ENCODE measurements at places on chromosomes 16 and 17.
A peak's percentile ranks its signal among the peaks of the same experiment; 100 is the strongest.

DNA sequence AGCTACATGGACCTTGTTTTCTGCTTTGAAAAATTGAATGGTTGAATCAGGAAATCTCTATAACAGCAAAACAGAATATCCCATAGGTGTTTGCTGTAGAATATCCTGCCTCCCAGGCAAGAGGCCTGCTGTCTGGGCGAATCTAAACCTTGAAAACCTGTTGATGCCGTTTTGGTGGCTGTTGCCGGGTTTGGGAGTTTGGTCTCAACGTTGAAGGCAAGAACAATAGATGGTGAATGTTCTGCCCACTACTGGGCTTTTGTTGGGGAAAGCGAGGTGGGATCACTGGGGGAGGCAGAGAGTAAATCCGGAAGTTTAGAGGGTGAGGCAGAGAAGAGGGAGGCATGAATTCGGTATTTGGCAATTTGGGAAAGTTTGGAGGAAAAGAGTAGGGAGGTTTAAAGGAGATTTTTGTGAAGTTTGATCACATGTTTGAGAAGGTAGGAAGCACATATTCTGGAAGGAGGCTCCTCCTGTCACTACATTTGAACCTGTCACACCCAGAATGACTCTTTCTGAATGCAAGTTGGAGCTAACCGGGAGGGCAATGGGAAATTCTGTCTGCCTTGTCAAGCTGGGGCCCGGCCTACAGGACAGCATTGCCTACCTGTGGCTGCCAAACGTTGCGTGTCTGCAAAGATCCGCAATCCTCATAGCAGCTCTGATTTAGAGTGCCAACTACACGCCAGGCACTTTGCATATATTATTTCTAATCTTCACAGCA is 46.5 kb downstream of the GPRC5B start:
- DNase-seq = no peak

DNA sequence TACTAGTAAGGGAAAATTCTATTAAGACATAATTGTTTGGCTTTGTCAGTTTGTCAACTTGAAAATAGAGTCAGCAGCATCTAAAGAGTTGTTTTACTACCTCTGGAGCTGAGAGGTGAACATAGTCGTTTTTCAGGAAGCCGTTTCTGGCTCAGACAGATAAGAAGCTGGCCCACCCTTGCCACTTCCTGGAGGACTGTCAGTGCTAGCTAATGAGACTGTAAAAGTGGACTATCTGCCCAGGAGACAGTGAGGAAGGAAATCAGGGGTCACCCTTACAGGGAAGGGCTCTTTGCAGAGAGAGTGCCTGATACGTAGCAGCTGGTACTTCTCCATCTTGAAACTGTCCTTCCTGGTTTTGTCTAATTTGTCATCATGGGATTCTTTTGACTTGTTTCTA is 328.7 kb downstream of the WWOX start:
- no peak for DNase-seq

- DNase-seq = no peak
Measured at GRCh38 chr16:791131-791530, 2.7 kb downstream of the CHTF18 start.

DNA sequence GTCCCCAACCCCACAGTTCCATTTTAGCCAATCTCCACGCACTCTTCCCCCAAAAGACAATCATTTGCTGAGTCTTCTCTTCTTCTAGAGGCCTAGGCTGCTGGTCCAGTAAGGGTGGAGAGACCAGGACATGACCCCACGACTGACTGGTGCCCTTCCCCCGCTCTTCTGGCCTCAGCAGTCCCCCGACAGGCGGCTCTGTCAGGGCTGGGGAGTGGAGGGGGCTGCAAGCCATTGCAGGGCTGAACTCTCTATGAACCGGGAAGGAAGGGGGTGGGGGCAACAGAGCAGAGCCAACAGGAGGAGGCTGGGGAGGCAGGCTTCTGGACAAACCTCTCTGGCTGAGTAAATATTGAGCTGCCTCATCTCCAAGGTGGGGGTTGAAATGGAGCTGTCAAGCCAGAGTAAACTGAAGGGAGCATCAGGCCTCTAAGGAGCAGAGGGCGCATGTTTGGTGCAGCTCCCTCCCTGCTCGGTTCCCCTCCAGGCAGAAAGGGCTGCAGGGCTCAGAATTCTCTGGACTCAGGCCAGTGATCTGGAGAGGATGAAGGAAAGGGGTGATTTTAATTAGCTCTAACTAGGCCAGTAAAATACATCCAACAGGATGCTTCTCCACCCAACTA is 8.7 kb downstream of the HOXB1 start:
- peak; percentile 93 for DNase-seq

DNA sequence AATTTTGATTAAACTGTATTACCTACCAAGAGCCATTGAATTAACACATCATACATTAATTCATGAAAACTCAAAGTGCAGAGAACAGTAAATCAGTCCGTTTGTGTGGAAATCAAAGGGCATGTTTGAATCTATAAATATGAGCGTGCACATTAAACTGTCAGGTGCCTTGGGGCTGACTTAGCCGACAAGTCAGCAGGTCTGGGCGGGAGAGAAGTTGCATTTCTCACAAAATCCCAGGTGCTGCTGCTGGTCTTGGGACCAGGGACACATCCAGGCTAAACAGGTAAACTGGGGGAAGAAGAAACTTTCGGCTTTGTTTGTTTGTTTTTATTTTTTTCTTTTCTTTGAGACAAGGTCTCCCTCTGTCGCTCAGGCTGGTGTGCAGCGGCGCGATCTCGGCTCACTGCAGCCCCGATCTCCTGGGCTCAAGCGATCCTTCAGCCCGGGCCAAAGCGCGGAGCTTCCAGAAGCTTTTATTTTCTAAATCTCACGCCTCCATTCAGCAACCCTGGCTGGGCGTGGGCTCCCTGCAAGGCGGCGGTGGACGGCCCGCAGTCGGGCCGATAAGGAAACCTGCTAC is 213.9 kb downstream of the MRTFB start:
- DNase-seq = peak; percentile 47

GRCh38 chr17:58305626-58306025 is 23.0 kb downstream of the TSPOAP1 start:
- DNase-seq = no peak

DNA sequence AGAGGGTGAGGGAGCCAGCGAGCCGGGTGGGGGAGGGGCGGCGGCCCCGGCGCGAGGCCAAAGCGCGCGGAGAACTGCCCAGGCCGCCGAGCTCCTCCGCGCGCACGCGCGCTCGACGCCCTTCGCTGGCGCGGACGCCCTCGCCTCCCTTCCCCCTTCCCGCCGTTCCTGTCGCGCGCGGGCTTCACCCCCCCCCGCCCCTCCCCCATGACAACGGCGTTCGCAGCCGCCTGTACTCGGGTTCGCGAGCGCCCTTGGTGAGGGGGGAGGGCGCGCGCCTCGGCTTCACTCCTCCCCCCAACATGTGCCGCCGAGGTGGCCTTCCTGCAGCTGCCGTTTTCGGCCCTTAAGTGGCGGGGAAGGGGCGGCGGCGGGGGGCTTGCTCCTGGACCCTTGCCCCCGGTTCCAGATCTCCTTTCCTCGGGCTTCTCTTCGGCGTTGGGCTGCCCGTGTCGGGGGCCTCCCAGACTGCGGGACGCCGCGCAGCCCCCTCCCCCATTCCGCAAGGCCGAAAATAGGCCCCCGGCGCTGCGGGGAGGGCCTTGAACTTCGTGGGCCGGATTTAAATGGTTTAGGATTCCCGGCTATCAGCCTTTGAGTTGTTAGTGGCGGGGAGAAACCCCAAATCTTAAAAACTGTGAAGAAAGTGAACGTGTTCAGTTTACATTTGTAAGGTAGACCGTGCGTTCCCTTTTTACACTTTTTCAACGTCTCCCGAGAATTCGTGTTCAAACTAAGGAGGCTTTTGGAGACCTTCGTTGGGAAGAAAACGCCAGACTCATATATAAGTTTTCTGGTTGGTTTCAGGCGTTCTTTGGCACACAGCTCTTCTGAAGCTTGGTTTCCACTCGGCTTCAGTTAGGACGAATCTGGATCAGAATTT is 653 bp downstream of the SRRM2 start:
- DNase-seq = peak; percentile 40

GRCh38 chr17:31653691-31654090 is 205.4 kb downstream of the COPRS start:
- no peak for DNase-seq

DNA sequence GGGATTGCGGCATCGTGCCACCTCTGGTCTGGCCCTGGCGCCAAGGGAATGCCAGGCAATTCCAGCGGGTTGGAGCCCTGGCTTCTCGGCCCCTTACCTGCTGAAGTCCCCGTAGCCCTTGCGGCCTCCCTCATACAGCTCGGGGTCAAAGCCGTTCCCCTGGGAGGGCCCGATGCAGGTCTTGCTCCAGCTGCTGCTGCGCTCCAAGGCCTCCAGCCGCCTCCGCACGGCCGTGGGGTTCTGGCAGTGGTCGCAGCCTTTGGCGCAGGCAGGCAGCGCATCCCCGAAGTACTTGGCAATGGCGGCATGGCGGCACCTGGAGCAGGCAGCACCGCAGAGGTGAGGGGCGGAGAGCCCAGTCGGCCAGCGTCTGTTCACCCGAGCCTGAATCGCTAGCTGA is 1.9 kb upstream of the SMIM5 start:
- DNase-seq = no peak

GRCh38 chr16:16985707-16986106 is 485.1 kb downstream of the XYLT1 start:
- DNase-seq = no peak

DNA sequence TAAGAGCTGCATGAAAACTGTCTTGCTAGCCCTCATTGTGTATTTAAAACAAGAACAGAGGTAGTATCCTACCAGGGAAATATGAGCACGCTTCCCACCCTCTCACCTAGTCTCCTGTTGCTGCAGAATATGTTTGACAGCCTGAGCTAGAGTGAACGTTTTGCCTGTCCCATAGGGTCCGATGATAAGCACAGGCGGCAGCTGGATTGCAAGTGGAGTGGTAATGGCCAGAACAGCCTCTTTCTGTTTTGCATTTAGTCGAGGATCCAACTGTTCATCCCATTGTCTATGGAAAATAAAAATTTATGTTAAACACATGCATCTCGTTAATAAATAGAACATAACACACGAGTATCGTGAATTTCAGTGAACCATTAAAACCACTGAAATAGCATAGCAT is 84.2 kb downstream of the HELZ start:
- no peak for DNase-seq

GRCh38 chr16:49010396-49010795 is 271.2 kb downstream of the CBLN1 start:
- no peak for DNase-seq

DNA sequence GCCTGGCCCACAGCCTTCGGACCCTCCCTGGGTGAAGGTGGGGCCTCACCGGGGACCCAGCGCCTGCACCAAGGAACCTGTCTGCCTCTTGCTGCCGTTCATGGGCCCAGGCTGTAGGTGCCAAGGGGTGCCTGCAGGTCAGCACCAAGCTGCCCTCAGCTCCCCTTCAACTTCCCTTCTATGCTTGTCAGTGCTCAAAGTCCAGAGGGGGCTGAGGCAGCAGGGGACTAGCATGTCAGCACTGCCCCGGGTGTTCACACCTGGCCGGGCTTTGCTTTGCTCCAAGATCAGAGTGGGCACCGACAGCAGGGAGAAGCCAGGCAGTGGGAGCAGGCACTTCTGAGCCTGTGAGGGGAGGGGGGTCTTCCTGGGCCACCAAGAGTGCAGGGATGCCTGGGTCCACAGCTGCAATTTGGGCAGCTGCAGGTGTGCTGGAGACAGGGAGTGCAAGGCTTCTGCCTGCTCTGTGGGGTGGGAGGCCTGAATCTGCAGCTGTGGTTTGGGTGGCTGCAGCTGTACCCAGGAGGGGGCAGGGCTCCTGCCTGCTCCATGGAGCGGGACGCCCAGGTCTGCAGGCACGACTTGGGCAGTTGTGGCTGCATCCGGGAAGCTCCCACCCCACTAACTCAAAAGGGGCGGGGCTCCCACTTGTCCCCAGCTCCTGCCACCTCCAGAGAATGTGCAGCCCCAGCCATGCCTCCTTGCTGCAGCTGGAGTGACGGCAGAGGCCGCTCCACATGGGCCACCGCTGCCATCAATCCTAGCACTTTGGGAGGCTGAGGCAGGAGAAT is 27.6 kb upstream of the PRM1 start:
- peak; percentile 77 for DNase-seq

DNA sequence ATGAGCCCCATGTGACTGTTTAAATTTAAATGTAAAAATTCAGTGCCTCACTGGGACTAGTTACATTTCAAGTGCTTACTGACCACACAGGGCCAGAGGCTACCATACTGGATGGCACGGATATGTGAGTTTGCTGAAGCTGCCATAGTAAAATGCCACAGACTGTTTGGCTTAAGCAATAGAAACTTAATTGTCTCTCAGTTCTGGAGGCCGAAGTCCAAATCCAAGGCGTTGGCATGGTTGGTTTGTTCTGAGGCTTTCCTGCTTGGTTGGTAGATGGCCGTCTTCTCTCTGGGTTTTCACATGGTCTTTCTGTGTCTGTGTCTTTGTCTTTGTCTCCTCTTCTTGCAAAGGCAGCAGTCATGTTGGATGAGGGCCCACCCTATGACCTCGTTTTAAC is 878.9 kb upstream of the RBFOX1 start:
- DNase-seq = no peak

GRCh38 chr16:819336-820043 is 19.0 kb upstream of the GNG13 start:
- no peak for DNase-seq

DNA sequence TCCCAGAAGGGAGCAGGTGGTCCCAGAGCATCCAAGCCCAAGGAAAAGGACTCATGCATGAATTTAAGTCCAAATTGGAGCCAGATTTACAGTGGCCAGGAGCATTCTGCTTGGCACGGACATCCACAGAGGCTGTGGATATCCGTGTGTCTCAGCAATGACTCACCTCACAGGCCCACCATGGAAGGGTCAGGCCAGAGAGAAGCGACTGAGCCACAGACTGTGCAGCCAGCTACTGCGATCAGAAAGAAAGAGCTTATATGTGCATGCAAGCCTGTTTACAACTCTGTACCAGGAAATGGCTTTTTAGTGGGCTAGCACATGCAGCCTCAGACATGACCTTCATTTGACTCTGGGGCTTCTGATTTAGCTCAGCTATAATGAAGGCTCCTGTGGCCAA is 231.0 kb downstream of the C16orf95 start:
- DNase-seq = no peak

DNA sequence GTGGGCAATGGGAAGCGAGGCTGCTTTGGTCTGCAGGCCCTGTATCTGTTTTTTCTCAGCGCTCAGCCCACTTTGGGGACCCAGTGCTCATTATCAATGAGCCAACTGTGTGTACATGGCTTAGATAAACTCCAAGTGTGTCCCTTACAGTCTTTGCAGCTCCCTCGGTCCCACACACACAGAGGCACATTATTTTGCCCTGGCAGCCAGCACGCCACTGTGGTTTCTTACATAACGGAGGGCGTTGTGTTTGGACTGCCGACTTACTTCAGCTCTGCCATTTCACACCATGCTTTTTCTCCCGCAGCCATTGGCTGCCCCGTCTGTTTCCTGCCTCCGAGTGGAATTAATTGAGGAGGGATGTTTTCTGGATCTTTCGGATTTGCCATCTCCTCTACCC is 56.5 kb upstream of the CLEC18A start:
- no peak for DNase-seq

Measured in NCI-H510A treated with DMSO at 0.1 percent for 48 hours (cell line).